ENCODE measurements at places on chromosomes 16 and 17.

- DNase-seq: no peak
Observed at GRCh38 chr17:1053661-1054360, 56.9 kb downstream of the TIMM22 start.

GRCh38 chr17:34797720-34798119 is 163.5 kb downstream of the CCT6B start:
- peak; percentile 23 for DNase-seq

GRCh38 chr16:50709061-50709684 is 15.8 kb downstream of the NOD2 start:
- DNase-seq: no peak

DNA sequence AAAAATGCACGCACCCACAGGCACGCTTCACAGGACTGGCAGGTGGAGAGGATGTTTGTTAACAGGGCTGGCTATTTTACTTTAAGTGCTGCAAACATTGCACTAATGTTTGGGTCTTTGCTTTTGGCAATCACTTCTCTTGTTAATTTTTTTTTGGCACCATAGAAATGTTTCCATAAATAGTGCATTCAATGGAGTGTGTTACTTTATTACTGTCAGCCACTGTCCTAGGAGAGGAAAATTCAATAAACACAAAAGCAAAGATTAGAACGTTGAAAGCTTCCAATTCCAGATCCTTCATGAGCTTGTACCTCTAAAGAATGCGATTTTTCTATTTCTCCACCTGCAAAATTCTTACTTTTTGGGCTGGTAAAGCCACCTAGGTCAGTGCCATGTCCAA is 743.5 kb downstream of the WWOX start:
- DNase-seq: no peak

DNA sequence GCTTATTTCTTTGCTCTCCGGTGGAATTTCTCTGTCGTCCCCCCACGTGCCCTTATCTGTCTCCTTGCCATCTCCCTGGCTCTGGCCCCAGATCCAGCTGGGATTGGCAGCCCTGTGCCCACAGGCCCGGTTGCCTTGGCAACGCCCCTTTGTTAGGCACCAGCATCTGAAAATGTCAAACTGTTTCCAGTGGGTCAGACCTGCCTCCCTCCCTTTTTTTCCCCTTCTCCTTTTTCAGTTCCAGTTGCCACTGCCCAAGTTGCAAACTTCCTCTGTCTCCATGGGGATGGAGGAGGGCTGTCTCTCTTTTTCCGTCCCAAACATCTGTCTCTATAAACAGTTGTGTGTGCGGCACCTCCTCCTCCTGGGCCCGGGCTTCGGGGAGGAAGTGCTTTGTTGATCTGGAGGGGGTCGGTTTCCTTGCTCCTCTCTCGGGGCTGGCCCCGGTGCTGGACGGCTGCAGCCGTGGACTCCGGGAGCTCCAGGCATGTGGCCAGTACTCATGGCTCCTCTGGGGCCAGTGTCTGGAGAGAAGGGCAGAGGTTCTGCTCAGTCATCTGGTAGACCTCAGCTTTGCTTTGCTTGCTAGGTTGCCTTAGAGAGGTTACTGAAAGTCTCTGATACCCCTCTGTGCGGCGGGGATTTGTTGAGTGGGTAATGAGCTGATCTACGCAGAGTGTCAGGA is 35.3 kb downstream of the SOCS3 start:
- peak; percentile 85 for DNase-seq

GRCh38 chr17:34374457-34374856 is 11.4 kb upstream of the CCL1 start:
- DNase-seq: no peak

- DNase-seq: no peak
Observed at GRCh38 chr16:35751191-35751941, 2292.0 kb downstream of the TP53TG3F start.

DNA sequence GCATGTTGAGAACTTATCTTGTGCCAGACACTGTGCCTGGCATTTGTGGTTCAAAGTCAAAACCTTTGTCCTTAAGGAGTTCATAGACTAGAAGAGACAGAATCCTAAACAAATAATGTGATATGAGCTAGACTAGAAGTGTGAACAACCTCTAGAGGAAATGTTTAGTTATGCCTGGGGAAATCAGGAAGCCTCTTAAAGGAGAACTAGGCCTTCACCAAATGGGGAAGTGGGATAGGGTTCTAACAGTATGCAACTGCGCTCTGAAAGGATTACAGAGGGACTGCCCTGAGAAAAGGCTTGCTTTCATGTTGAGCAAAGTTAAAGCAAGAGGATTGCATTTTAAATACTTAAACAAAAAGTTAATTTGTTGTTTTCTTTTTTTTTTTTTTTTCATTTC is 4.9 kb downstream of the RUNDC1 start:
- no peak for DNase-seq

DNA sequence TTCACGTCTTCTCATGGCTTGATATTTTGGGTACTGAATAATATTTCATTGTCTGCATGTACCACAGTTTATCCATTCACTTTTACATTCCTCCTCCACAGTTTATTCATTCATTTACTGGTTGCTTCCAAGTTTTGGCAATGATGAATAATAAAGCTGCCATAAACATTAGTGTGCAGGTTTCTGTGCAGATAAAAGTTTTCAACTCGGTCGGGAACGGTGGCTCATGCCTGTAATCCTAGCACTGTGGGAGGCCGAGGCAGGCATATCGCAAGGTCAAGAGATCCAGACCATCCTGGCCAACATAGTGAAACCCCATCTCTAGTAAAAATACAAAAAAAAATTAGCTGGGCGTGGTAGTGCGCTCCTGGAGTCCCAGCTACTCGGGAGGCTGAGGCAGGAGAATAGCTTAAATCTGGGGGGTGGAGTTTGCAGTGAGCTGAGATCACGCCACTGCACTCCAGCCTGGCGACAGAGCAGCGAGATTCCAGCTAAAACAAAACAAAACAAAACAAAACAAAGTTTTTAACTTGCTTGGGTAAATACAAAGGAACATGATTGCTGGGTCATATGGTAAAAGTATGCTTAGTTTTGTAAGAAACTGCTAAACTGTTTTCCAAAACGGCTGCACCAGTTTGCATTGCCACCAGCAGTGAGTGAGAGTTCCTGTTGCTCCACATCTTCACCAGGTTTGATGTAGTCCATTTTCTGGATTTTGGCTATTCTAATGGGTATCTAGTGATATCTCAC is 89.5 kb downstream of the WWP2 start:
- peak; percentile 66 for DNase-seq

- no peak for DNase-seq
Observed at GRCh38 chr17:55962951-55963401, 190.3 kb upstream of the ANKFN1 start.

DNA sequence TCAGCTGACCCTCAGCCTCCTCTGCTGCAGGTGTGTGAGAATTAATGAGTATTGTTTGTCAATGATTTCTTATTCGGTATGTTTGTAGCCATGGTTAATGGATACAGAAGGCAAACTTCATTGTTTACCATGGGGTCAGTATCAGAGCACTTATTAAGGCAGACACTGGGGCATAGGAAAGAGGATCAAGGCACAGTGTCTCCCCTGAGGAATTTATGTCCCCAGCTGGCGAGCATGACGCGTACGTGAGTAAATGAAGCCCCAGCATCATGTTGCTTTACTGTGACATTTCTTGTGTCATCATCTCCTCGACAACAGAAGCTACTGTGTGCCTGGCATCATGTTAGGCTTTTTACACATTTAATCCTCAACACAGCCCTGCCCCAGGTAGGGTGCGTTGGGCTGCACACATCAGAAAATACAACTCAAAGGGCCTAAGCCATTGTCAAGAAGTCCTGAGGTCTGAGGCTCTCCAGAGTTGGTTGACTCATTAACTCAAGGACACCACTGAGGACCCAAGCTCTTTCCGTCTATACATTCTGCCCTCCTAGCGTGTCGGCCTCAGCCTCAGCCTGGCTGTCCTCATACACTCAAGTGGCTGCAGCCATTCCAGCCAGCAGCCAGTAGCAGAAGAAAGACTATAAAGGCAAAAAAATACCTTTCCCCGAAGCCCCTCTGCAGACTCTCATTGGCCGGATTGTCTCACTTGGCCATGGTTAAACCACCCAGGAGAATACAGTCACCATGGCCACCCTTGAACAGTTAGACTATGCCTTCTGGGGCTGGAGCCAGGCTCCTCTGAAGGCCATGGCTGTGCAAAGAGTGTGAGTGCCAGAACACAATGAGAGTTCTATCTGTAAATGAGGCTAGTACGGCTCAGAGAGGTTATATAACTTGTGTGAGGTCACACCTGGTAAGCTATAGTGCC is 13.9 kb upstream of the ZCCHC14 start:
- DNase-seq: no peak

- DNase-seq: no peak
Observed at GRCh38 chr16:10028644-10029043, 153.6 kb downstream of the GRIN2A start.

DNA sequence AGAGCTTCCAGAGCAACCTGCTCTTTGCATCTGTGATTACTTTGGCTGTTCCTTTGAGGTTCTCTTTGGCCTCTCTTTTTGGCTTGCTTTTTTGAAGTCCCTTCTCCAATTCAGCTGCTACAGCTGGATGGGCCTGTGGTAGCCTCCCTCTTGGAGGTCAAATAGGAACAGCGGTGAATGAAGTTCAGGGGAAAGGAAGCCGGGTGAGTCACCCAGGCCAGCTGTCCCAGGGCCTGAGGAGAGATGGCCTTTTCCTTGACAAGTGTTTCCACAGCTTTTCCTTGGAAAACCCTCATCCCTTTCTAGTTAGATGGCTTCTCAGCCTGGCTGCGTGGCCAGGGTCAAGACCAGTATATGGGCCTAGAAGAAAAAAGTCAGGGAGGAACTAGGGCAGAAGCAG is 103.1 kb downstream of the STX8 start:
- DNase-seq: no peak

DNA sequence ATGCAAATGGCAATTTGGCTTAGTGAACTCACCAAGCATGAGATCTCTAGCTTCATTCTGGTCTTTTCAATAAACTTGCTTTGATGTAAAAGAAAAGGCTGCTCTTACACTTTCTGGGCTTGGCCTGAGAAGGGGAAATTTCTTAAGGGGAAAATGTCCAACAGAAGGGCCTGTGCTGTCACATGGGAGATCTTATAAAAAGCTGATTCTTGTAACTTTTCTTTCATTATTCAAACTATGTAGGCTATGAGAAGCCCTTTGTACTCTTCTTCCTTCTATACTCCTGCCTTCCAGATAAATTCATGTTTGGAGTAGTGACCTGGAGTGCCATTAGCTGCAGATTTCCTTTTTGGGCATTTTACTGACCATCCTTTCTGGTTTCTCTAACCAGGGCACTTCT is 16.9 kb downstream of the LIMD2 start:
- no peak for DNase-seq
